ENCODE measurements at places on chromosomes 5 and 9. TPM values are rescaled to one million over a fixed set of nuclear protein-coding genes. Genes with fewer than 3 reads are reported as not detected.

HAPLN1 gene
- not detected for polyA plus RNA-seq

ZNF622 gene
- polyA plus RNA-seq, result 43.5 TPM

DNA sequence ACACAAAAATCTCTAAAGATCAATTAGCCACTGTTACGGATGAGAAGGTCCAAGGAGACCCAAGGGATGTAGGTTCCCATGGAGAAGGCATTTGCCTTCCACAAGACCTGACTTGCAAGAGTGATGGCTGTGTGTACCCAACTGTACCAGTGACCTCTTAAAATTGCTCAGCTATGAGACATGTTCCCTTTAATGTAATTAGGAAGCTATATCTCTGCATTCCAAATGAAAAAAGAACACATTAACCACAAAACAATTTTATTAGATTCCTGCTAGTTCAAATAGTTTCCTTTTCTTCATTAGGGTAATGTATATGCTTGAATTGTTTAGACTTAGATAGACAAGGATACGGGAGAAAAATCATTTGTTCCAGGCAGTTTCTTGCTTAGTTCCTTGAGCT, 3.3 kb downstream of the OR2Y1 start:
- H3K27ac ChIP-seq, result no peak overlapping the region
- H3K4me3 ChIP-seq, result no peak overlapping the region
- no peaks in the 10 kb centered on the region for H3K36me3 ChIP-seq
- H3K27me3 ChIP-seq, result peaks cover 3% of the 10 kb centered on the region
- no peak for DNase-seq

DNA sequence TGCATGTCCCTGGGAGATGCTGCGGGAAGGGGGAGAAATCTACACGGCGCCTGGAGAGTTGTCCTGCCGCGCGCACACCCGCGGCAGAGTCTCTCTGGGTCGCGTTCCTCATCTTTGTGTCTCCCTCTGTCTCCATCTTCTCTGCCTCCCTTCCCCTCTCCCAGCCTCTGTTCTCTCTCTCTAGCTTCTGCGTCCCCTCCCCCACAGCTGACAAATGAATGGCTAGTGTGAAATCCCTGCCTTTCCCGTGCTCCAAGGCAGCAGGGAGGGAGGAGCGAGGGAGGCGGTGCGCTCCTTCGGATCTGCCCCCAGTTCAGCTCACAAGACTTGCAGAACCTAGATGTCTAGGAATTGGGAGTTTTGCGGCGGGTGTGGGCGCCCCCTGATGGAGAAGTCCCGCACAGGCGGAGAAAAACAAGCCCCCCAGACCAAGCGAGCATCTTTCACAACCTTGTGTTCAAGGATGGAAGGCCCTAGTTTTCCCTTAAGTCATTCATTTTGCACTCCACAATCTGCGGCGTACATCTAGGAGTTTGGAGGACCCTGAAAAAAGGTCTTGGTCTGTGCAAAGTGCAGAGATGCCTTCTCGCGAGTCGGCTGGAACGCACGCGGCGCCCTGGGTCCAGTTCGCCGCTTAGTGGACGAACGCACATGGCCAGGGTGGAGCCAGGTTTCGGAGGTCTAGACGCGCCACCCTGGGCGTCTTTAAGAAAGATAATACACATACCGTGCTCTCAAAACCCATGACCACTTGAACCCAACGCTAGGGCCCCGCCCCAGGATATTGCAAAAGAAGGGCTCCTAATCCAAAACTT, 2.0 kb downstream of the VCAN start:
- H3K27me3 ChIP-seq, result peaks cover 11% of the 10 kb centered on the region
- DNase-seq, result peak; percentile 92
- peaks cover 4% of the 10 kb centered on the region for H3K4me1 ChIP-seq
- no peaks in the 10 kb centered on the region for H3K36me3 ChIP-seq

- H3K4me3 ChIP-seq, result no peak overlapping the region
- no peak overlapping the region for H3K27ac ChIP-seq
- no peaks in the 10 kb centered on the region for H3K36me3 ChIP-seq
- DNase-seq, result no peak
- H3K27me3 ChIP-seq, result no peaks in the 10 kb centered on the region
These were observed 99.6 kb downstream of the ANKH start for GRCh38 chr5:14771972-14772371.

DNA sequence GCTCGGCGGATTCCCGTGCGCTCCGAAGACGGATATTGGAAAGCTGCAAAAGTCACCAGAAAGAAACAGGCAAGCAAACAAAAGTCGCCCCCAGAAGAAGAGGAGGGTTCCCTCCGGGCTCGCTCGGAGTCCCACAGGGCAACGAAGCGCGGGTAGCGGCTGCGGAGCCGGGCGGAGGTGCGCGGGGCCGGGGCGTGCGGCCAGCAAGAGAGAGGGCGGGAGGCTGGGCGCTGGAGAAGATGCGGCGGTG, at the start of gene FBN2:
TSS of gene FBN2 (minus strand) at position 246 of the 250 bp plus-strand sequence. CDS start 642 bp downstream, outside the sequence.
- peak within 1 kb of the TSS; percentile 72 for H3K4me3 ChIP-seq
- no peaks in the 10 kb centered on the region for H3K36me3 ChIP-seq
- H3K27ac ChIP-seq, result no peak within 1 kb of the TSS
- no peak for DNase-seq
- H3K27me3 ChIP-seq, result no peaks in the 10 kb centered on the region

DNA sequence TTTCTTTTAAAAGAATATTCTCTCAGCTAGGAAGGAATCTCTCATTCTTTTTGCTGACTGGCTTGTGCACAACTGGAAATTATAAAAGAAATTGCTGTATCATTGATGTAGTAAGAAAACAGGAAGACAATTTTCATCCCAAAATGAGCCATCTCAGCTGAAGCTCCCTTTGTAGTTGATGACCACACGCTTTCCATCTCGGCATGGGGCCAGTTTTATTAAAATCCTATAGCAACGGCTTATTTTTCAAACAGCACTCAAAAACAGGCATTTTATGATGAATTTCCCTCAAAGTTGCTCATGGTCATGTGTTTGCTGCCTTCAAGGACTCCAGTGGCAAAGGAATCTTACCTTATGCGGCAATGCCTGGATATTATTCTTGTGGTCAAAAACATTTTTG, 62.4 kb upstream of the GLIS3 start:
- H3K27me3 ChIP-seq, result no peaks in the 10 kb centered on the region
- peaks cover 2% of the 10 kb centered on the region for H3K36me3 ChIP-seq
- no peaks in the 10 kb centered on the region for H3K4me1 ChIP-seq
- DNase-seq, result no peak
- no peak overlapping the region for H3K27ac ChIP-seq
- H3K4me3 ChIP-seq, result no peak overlapping the region

- H3K4me3 ChIP-seq, result no peak overlapping the region
- DNase-seq, result no peak
- H3K4me1 ChIP-seq, result no peaks in the 10 kb centered on the region
- no peaks in the 10 kb centered on the region for H3K36me3 ChIP-seq
- H3K27me3 ChIP-seq, result peaks cover 5% of the 10 kb centered on the region
These were observed 36.5 kb downstream of the KCNIP1 start for GRCh38 chr5:170540271-170540670.
